Breast epithelium (tissue), 4 donors: ENCODE measurements at places on chromosomes 1 and 21. TPM values are rescaled to one million over a fixed set of nuclear protein-coding genes. Genes with fewer than 3 reads are reported as not detected.

BATF3 gene
- total RNA-seq, result 1.9 TPM

ANKRD34A gene
- 0.59 TPM for total RNA-seq

PDC gene
- not detected for total RNA-seq

SAMSN1 gene
- total RNA-seq, result 7.5 TPM

ST6GALNAC5 gene
- 15.4 TPM for total RNA-seq

S1PR1 gene
- total RNA-seq, result 28.2 TPM
